CMK (cell line): ENCODE measurements at places on chromosomes 3 and 15.

DNA sequence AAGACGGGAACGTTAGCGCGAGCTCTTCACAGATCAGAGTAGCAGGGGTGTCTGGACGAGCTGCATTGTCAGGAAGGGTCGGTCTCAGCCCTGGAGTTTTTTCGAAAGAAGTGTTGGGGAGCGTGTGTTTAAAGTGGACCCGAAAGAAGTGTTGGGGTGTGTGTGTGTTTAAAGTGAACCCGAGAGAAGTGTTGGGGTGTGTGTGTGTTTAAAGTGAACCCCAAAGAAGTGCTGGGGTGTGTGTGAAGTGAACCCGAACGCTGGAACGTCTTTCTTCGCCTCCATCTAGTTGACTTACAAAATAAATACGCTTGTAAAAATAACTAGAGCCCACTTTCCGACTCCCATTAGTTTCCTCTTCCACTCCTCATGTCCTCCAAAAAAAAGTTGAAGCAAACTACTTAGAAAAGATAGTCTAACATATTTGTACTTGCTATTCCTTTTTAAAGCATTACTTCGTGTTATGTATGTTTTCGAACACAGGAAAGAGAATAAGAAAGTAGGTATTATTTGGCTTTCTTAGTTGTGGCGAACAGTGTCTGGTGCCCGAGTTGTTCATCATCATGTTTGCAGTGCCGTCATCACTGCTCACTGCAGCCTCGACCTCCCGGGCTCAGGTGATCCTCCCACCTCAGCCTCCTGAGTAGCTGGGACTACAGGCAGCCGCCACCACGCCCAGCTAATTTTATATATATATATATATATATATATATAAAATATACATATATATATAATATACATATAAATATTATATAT lies 1.0 kb downstream of the LRCH3 start:
- DNase-seq: no peak

- no peak for DNase-seq
Measured at GRCh38 chr3:16508243-16508578, 5.3 kb downstream of the RFTN1 start.

DNA sequence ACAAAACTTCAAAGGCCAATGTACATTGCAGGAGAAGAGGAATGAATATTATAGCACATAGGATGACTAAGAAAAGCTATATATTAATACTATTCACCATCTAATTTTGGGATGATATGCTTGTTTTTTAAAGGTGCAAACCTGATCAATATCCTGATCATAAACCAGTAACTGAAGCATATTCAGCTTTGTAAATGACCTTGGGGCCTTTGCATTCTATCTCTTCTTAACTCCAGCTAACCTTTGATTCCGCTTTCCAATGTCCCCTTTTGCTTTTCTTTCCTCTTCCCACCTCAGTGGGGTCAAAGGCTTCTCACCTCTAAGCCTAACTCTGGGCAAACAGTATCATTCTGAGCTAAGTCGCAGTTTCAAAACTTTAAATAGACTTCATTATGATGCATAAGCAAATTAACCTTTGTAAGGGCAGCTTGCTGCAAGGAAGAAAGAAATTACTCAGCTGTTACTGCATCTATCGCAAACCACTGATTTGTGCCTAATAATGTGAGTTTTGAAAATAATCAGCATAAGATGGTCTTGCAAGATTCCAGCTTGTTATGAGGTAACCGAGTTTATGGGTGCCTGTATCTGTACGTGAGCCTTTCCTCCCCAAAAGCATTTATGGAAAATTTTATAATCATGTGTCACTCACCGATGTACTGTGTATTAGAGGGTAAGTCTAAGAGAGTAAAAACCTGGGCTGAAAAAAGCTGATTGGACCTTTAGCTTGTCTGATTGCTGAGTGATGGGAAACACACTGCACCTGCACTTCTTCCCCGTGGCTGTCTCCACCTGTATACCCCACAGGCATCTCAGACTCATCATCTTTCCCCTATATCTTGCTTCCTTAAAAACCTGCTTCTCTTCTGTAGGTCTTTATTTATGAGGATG lies 116.8 kb downstream of the TPRG1 start:
- no peak for DNase-seq

DNA sequence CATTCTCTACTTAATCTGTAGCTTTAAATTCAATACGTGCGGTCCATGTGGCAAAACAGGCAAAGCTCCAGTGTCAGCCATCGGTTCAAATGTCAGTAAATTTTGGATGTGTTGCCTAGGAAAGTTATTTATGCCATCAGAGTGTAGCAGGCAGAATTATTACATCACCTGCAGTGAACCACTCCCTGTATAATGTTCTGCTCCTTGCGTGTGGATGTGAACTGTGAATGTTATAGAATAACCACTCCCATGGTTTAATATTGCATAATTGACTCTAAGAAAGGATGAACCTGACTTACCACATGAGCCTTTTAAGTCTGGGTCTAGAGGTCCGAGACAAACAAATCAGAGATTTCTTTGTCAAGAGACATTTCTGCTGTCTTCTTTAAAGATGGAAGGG lies 145.5 kb downstream of the GOLIM4 start:
- DNase-seq: no peak

DNA sequence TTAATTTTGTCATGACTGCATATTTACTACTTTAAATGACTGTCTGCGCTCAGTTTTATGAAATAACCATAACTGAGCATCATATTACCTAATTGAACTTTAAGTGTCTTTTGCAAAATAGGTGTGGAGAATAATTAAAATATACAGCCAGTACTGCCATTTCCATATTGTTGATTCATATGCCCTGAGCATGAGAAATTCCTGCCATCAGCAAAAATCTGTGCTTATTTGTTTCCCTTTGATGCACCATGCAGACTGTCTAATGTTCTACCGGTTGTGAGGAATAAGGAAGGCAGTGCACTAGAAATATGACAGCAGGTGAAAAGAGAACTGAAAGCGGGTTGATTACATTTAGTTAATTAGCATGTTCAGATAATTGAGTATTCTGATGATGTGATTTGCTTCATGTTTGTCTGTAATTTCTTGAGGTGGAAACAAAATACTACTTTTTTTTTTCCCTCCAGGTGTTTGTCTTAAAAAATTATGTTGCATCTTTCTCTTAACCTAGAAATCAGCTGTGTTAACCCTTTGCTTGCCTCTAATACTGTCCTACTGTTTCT lies 229.4 kb upstream of the AZI2 start:
- DNase-seq: no peak

DNA sequence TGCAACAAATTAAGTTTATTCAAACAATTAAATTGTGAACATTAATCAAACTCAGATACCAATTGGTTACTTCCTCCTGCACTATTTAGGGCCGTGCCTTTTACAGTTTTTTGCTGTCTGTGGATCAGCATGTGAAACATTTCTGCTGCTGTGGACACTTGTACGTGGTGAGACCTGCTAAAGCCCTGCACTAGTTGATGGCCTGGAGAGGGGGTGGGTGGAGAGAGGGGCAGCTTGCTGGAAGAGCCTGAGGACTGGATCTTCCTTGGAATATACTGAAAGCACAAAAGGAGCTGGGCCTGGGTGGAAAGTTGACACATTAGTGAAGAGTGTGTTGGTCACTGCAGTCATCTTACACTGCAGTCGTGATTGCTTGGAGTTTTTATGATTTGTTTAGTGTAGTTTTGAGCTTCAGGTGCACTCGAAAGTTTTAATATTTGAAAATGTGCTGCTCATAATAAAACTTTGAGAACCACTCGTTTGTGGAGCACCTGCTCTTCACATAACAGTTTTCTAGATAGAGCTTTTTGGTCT lies 11.4 kb downstream of the PLCL2 start:
- no peak for DNase-seq

- no peak for DNase-seq
Measured at GRCh38 chr3:39978308-39978707, 168.9 kb downstream of the MYRIP start.

DNA sequence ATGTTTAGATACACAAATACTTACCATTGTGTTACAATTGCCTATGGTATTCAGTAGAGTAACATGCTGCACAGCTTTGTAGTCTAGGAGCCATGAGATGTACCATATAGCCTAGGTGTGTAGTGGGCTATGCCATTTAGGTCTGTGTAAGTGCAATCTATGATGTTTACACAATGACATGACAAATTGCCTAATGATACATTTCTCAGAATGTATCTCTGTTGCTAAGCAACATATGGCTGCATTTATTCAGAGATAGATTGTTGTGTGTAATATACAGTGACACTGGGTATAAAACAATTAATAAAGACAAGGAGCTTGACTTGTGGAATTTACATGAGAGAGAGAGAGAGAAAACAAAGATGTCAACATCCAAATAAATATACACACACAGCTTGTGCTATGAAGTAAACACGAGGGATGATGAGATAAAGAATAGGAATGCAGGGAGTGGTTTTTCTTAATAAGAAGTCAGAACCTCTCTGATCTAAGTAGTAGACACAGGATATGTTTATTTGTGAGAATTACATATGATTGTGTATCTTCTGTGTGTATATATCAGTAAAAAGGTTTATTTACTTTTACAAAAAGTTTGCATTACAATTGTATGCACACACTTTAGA lies 110.0 kb downstream of the KCNAB1 start:
- DNase-seq: no peak

- DNase-seq: no peak
Measured at GRCh38 chr15:26084771-26085170, 221.6 kb upstream of the ATP10A start.

DNA sequence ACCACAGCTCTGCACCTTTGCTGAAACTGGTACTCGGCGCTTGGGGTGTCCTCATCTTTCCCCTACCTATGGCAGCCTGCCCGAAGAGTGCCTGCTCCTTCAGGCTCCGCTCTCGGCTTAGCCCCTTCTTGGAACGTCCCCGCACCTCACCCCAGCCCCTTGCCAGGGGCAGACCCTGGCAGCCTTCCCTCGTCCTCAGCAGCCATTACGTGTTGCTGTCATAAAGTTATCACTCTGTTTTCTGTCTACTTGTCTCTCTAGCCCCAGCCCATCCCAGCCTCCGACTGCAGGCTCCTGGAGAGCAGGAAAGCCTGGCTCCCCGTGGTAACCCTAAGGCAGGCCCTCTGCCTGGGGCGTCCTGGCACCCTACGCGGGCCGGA lies 5.1 kb upstream of the BAHD1 start:
- DNase-seq: no peak

- DNase-seq: no peak
Measured at GRCh38 chr3:61454801-61455200, 106.6 kb upstream of the PTPRG start.

GRCh38 chr3:89488800-89489580 lies 381.6 kb downstream of the EPHA3 start:
- DNase-seq: no peak

- DNase-seq: no peak
Measured at GRCh38 chr3:115488409-115488808, 134.9 kb upstream of the GAP43 start.

GRCh38 chr3:98581474-98581873 lies 11.9 kb downstream of the CPOX start:
- DNase-seq: no peak

DNA sequence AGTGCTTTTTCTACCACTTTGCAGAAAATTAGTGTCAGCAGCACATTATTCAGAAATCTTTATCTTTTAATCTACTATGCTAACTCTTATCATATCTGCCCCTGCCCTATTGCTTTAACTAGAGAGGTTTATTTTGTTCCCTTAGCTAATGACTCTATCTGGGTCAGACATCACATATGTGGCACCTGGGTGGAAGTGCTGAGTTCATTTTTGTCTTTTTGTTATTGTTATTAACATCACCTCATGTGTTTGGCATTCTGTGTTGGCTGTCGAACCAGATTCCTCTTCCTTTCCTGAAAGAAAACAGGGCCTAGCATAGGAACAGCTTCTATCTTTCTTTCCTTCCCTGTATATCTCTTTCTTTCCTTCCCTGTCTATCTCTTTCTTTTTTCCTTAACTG lies 100.7 kb downstream of the RBMS3 start:
- DNase-seq: no peak

DNA sequence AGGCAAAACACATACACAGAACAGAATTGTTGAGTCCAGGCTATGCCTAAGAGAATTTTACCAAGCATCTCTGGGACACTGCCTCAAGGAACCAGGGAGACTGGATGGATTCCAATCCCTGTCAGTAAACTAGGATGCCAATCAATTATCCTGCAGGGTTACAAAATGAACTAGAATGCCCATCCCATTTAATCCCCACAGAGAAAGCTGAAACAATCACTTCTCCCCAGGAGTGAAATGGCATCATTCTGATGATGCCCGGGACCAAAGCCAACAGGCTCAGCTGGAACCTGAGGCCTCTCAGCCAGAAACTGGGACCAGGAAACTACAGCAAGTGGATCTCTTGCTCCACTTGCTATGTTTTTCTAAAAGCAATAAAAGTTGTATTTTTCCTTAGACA lies 130.0 kb upstream of the TJP1 start:
- DNase-seq: no peak

DNA sequence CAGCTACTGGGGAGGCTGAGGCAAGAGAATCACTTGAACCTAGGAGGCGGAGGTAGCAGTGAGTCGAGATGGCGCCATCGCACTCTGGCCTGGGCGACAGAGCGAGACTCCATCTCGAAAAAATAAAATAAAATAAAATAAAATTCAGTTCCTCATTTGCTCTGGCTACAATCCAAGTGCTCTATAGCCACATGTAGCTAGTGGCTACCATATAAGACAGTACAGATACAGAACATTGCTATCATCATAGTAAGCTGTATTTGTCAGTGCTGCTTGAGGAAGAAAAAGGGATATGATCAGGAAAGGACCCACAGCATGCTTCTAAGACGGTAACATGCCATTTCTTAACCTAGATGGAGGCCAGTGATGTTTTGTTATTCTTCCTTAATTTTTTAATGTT lies 88.7 kb upstream of the CDAN1 start:
- no peak for DNase-seq

DNA sequence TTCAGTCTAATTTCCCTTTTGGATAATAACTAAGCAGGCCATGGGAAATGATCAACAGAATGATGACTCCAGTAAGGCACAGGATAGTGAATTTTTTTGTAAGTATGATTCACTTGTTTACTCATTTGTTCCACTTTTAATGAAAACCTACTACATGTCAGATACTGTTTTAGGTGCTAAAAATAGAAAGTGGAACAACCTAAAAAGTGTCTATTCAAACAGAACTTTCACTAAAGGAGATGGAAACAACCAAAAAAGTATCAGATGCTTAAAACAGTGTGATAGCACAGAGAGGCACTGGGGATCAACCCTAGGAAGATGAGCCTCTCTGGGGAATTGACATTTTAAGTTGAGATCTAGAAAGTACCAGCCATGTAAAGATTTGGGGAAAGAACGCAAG lies 11.1 kb downstream of the RYK start:
- no peak for DNase-seq

DNA sequence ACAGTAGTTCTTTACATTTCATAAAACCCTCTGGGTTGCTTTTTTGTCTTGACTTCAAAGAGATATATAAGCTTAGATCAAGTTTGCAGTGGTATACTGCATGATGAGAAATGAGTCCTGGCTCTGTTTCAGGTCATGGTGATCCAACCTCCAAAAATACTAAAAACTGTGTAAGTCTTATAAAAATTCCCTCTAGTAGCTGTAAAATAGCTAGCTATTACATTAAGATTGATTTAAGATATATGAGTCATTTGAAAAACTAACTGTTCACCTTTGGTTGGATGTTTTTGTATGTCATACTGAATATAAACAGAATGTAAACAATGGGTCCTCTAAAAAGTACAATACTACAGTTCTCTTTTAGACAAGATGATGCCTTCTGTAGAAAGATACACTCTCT lies 879.2 kb downstream of the ROBO1 start:
- DNase-seq: no peak

- no peak for DNase-seq
Measured at GRCh38 chr3:23808525-23808924, 2.8 kb downstream of the UBE2E1 start.

- DNase-seq: no peak
Measured at GRCh38 chr15:99442252-99442897, 123.4 kb upstream of the MEF2A start.

GRCh38 chr3:57803647-57804081 lies 47.6 kb downstream of the SLMAP start:
- DNase-seq: no peak
